ENCODE measurements at places on chromosomes 16 and 17.

GRCh38 chr17:27634026-27634335 lies 3.0 kb downstream of the LGALS9 start:
- DNase-seq = no peak

- no peak for DNase-seq
These were observed 777 bp downstream of the FOXN1 start for GRCh38 chr17:28506763-28507487.

DNA sequence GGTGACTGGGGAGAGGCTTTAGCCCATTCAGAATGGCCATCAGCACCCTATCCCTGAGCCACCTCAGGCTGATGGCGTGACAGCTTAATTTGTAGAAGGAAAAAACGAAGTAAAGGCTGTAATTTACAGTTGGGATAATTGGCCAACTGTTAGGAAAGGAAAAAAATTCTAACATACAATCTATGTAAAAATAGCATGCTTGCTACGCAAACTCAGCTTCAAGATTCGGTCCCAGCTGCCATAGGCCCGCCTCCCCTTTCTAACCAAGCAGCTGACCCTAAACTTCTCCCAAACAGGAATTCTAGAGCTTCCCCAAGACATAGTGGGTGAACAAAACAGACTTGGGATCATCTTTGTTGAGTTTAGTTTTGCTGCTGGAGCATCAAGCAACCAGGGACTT lies 4.9 kb downstream of the SEZ6 start:
- DNase-seq = no peak

- DNase-seq = no peak
These were observed 10.7 kb downstream of the C17orf78 start for GRCh38 chr17:37386462-37386861.

- no peak for DNase-seq
These were observed 22.5 kb upstream of the NSMCE1 start for GRCh38 chr16:27291106-27291505.

GRCh38 chr17:71502443-71502842 lies 618.4 kb upstream of the SOX9 start:
- DNase-seq = no peak

DNA sequence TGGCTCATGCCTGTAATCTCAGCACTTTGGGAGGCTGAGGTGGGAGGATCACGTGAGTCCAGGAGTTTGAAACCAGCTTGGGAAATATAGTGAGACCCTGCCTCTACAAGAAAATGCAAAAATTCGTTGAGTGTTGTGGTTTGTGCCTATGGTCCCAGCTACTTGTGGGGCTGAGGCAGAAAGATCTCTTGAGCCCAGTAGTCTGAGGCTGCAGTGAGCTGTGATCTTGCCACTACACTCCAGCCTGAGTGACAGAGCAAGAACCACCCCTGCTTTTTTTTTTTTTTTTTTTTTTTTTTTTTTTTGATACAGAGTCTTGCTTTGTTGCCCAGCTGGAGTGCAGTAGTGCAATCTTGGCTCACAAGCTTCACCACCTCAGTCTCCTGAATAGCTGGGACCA lies 34.0 kb downstream of the ITGB3 start:
- no peak for DNase-seq

- no peak for DNase-seq
These were observed 61.0 kb downstream of the SMPD3 start for GRCh38 chr16:68387301-68387700.

- DNase-seq = no peak
These were observed 34.9 kb upstream of the RBFOX3 start for GRCh38 chr17:79645777-79646088.

GRCh38 chr17:61040666-61041065 lies 359.0 kb upstream of the TBX2 start:
- DNase-seq = no peak

GRCh38 chr17:29250666-29251065 lies 4.0 kb downstream of the CRYBA1 start:
- DNase-seq = peak; percentile 59

DNA sequence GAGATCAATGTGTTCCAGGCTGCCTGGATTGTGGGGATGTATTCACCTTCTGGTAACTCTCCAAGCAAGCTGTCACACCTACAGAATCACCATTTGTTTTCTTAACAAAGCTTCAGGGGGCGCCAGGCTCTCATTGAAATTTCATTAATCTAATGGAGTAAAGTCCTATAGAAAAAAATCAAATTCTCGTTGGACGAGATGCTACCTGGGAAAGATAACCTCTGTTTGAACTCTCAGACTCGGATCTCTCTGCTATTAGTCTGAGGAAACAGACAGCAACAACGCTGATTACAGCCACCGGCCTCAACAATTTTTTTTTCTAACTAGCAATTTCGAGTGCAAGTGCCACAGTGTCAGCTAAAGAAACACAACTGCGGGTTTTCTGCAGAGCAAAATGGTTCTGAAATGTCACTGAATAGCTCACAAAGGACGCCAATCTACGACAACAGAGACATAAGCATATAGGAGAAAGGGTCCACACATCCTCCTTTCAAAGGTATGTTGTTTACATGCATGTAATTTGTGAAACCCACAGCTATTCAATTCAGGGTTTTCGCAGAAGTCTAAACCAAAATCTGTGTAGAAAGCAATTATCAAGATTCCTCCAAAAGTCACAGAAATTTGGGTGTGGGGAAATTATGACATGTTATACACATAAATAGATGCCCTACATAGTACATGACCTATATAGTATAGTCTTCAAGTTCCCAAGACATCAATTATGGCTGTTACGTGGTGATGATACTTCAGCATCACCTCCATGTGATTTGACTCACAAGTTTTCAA lies 135.8 kb downstream of the SKAP1 start:
- no peak for DNase-seq

DNA sequence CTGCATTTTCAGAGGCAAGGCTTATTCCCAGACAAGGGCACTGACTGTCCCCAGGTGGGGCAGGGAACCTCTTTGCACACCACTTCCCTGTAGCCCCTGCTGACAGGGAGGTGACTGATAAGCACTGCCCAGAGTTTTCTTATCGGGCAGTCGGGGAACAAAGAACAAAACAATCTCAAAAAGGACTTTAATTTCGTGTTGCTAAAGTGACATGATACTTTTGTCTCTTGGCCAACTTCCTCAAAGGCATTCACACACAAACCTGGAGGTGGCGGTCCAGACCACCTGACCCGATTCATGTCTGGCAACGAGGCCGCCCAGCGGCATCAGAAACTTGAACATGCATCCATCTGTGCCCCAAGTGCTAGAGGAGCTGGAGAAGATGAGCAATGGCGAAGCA lies 28.9 kb downstream of the ZDHHC7 start:
- no peak for DNase-seq
